Caki2 (cell line): ENCODE measurements at places on chromosomes 2 and 18. TPM values are rescaled to one million over a fixed set of nuclear protein-coding genes. Genes with fewer than 3 reads are reported as not detected.

DNA sequence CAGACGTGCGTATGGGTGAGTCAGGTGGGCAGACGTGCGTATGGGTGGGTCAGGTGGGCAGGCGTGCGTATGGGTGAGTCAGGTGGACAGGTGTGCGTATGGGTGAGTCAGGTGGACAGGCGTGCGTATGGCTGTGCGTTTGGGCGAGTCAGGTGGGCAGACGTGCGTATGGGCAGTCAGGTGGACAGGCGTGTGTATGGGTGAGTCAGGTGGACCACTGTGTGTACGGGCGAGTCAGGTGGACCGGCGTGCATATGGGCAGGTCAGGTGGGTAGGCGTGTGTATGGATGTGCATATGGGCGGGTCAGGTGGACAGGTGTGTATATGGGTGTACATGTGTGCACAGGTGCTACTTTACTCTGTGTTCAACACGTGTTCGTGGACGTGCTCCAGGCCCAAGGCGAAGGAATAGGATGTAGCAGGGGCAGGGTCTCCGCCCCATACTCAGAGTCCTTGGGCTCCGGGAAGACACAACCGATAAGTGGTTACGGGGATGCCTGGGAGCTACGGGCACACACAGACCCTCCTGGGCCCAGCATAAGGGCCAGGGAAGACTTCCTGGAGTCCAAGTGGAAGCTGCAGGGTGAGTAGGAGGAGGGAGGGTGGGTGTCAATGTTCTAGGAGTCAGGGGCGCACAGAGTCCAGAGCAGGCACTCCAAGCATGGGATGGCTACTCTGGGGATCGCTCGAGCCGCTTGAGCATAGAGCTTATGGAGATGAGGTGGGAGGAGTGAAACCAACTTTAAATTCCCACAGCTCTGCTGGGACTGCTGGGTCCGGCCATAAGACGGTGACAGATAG, 27.1 kb upstream of the KLF11 start:
- no peak for DNase-seq

DLGAP1 gene
- total RNA-seq: 0.14 TPM in 1 of 2 replicates, not detected in the other

ABCG8 gene
- total RNA-seq: not detected in 2 replicates

GRCh38 chr18:45488645-45489044, 126.6 kb upstream of the SLC14A2 start:
- DNase-seq: no peak

DNA sequence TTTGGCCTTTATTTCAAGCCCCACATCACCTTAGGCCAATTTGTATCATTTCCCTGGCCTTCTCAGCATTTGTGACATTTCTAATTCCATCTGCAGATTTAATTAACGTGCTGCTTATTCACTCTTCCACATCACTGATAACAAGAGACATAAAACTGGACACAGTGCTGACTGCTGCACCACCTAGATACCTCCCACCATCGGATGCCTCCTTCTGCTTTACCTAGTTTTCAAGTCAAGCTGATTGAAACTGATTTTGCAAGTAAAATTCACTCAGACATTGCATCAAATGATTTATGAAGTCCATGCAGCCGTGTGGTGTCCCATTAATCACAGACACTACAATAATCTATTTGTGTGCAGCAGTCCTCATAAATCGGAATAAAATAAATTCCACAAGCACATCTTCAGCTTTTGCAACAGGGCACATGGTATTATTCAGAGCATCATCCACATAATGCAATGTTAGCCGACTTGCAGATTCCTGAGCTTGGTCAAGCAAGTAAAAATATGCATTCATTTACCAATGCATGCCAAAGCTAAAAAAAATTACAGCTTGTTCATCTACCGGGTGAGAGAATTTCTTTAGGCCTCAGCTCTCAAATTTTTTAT, 15.9 kb upstream of the CRIM1 start:
- DNase-seq: peak; percentile 77

- DNase-seq: no peak
Measured at GRCh38 chr2:151007365-151007764, 254.3 kb downstream of the RBM43 start.

DNA sequence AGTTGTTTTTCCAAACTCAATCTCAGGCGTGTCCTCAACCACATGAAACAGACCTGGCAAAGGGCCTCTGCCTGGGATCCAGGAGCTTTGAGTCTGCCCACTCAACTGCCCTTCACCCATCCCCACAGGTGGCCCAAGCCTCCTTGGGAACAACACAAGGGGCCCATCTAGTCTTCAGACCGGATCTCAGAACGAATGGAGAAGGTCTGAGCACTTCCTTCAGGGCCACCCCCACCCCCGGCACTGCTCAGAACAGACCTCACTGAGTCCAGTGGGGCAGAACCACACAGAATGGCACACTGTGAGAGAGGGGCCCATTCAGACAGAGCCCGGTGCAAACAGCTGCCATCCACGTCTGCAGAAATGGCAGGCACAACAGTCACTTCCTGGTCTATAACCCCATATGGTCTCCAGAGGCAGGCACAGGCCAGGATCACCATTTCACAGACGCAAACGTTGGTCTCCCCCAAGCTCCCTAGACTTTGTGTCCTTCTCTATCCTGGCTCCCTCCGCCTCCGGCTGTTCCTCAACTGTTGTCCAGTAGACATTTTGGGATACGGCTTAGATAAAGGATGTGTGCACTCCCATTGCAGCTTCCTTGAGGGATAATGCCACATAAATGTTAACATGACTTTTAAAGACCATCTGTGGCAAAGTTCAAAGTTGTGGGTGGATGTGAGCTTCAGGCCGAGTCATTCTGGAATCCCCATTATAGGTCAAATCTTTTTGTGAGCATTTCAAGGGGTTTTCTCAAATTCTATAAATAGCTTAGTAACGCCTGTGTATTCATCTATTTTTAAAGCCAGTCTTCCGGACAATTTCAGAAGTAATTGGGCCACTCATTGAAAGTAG, 149.7 kb downstream of the SMAD7 start:
- DNase-seq: no peak

DNA sequence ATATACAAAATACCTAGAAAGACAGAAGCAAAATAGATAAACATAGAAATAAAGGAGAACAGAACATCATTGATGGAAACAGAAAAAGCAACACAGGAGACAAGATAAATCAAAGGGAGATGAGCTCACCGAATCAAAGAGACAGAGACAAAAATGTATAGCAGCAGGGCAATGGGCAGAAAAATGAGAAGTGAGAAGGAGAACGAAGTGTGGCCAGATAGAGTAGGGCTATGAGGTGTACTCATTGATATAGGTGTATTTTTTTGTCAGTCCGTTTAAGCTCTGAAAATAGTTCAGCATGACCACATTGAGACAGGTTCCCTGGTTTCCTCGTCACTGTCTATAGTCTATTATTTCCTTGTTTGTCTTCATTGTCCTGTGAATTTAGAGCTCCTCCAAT, 55.1 kb downstream of the SP100 start:
- DNase-seq: no peak

DNA sequence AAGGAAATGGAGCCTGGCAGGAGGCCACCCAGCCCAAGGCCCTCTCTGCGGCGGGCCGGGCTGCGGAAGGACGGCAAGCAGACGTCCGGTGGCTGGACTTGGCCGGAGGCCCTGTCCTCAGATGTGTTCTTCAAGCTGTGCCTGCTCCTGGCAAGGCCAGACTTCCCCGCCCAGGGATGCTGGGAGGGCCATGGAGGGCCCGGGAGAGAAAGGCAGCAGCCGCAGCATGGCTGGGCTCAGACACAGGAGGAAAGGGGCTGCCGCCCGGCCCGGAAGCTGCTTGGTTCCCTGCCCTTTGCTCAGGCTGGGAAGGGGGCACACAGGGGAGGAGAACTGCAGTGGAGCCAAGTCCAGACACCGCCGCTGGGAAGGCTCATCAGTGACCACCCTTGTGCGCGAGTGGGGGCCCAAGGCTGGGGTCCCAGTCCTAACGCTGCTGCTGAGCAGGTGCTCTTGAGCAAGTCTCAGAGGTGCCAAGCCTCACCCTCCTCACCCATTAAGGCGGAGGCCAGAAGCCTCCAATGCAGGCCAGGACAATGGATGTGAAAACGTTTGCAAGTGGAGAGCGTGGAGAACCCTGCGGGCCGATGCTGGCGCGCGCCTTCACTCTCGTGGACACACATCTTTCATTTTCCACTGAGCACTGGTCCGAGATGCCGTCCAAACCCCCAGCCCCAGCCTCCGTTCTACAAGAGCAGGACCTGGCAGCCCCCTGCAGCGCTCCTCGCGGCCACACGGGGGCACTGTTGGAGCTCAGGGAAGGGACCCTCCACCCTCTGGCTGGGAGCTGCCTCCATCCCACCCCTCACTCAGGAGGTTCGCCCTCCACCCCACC, 7.9 kb downstream of the CROCC2 start:
- DNase-seq: no peak

DNA sequence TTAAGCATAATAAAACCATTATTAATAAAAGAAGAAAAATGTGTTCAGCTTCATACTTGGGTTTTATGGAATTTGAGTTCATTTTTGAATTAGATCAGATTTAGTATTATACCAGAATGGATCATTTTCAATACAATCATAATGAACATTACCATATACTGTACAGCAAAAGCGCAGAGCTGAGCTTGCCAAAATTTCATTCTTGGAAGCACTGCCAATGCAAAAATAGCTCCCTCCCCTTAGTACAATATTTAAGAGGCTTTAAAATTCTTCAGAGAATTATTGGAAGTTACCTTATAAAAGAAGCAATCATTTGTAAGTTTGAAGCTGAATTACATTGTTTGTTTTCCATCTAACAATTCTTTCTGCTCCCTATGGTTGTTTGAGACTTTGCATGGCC, 938.1 kb upstream of the SLC39A10 start:
- no peak for DNase-seq

DNA sequence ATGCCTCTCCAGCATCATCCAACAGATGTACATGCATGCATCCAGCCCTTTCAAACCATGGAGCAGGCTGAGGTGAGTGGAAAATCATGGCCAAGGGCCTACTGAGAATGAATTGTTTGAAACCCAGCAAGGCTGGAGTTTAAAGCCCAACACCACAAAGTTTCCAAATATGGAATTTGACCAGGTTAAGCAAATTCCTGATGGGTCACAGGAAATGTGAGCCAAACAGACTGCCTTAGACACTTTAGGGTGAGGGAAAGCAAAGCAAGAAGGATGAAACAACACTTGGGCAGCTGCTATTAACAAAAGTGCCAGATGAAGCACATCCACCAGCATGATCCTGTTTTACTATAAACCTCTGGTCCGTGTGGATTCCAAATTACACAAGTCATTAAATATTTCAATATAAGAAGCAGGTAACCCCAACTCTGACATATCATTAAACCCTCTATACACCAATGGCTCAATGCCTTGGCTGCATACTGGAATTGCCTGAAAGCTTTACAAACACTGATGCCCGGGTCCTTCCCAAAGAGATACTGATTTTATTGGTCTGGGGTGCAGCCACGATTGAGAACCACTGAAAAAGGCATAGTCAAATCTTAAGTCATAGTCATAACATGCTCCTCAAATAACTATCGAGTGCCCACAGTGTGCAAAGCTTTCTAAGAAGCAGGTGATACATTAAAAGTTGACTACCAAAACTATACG, 9.1 kb downstream of the KLF7 start:
- no peak for DNase-seq

RHBDD1 gene
- 7.4 and 8.6 TPM in 2 replicates for total RNA-seq

EVX2 gene
- total RNA-seq: not detected in 2 replicates
